ENCODE measurements at places on chromosomes 11 and 22.

DNA sequence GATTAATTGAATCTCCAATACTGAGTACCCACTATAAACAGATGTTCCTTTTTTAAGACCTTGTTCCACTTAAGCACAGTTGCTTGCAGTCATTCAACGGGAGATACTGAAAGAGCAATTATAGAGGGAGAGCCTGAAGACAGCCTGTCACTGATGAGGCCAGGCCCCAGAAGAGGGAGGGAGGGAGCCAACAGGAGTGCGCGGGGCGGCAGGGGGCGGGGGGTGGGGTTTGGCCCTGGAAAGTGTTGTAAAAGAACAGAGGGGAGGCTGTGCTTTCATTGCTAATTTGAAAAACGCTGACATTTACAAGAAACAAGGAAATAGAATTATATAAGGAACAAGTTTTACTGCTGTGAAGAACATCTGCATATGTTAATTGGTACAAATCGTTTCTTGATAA lies 53.1 kb downstream of the MAP6 start:
- no peak for DNase-seq

GRCh38 chr22:30216710-30217109 lies 29.8 kb downstream of the LIF start:
- DNase-seq = no peak

DNA sequence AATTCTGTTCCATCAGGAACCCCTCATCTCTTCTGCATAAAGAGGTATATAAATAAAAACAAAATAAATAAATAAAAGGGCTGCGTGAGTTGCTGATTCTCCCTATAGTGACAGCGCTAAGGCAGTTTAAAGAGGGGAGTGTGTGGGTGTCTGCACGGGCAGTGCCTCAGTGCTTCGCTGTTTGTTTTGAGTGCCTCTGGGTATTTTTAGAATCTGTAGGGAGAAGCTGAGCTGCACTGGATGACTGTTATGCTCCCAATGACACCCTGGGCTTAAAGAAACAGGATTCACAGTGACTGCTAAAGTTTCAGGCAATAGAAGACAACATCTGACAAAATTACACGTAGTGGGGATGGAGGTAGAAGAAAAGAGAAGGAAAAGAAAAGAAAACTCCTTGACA lies 38.8 kb downstream of the SLC1A2 start:
- DNase-seq = no peak

DNA sequence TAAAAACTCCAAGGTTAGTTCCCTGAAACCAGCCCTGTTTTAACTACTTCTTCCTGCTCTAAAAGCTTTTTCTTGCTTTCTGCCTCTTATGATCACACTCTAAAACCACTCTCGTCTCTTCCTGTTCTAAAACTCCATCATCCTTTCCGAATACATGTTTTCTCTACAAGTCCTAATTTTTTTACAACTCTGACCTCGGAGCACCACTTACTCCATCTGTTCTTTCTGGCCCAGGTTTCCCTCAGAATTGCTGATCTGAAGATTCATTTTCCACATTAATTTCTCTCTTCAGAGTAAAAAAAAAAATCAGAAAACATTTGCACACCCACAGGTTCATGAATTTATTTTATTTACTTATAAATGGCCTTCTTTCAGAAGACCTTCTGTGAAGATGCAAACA lies 265.7 kb upstream of the CADM1 start:
- DNase-seq = no peak

DNA sequence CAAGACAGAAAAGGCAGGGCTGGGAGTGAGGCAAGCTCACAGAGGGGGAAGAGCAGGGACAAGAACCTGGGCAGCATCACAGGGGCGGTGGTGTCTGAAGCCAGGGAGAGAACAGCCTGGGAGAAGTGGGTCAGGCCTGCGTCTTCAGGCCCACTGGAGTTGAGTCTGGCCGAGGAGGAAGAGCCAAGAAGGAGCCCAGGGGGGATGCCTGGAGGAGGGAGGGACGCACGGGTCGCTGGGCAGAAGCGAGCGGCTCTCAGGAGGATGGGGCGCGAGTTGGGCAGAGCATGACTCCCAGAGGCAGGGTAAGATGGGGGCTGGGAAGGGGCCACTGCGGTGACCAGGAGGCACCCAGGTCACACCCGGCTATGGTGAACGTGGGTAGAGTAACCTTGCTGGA lies 18.5 kb downstream of the LRFN4 start:
- DNase-seq = no peak

- DNase-seq = no peak
These were observed 71.0 kb downstream of the CYP2R1 start for GRCh38 chr11:14821031-14821430.

DNA sequence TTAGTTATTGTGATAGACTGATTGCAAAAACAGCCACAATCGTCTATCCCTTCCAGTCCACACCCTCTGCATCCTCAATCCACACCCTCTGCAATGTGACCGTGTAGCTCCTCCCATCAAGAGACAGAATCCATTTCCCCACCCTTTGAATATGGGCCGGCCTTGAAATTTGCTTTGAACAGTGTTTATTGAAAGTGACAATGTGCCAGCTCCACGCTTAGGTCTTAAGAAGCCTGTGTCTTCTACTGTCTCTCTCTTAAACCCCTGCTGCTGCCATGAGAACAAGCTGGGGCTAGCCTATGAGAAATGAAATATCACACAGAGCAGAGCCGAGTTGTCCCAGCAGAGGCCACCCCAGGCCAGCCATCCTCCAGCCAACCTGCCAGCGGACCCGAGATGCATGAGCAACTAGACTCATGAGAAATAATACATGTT lies 22.3 kb upstream of the MICAL2 start:
- DNase-seq = no peak

- no peak for DNase-seq
These were observed 103.5 kb downstream of the DDX10 start for GRCh38 chr11:108768370-108768769.

GRCh38 chr11:69280994-69281393 lies 13.0 kb upstream of the MYEOV start:
- peak; percentile 57 for DNase-seq

- DNase-seq = no peak
These were observed 12.8 kb downstream of the DGCR2 start for GRCh38 chr22:19109198-19110063.

DNA sequence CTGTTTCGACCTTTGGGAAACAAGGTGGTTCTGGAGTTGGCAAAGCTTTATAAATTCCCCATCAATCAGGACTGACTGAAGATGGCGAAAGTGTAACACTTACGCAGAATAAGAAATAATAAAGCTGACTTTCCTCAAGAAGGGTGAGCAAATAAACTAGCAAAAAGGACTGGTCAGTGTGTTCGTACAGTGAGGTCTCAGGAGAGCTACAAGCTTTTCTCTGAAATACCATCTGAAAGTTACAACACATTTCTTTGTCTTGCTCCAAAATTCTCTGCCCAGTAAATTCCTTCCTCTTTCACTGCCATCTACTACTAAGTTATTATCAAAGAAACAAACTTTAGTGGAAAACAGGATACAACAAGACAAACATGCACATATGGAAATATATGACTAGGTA lies 13.4 kb downstream of the PITPNB start:
- no peak for DNase-seq

- no peak for DNase-seq
These were observed 30.3 kb downstream of the CHEK2 start for GRCh38 chr22:28711341-28711740.

- DNase-seq = no peak
These were observed 18.4 kb upstream of the FTH1 start for GRCh38 chr11:61985869-61986268.

DNA sequence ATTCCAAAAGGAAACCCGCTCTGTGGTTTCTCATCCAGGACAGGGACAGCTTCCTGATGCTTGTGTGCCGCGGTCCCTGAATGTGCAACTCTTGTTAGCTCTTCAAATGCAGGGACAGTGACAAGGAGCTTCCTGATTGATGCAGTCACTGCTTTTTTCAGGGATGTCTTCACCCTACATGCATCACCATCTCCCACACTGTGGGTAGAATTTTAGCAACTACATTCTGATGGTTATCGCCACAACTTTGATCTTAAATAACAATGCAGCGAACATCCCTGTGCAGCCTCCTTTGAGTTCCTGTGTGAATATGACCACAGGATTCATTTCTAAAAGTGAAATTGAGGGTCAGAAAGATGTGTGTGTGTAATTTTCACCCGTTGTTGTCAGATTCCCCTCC lies 115.0 kb downstream of the GGTLC2 start:
- no peak for DNase-seq

- no peak for DNase-seq
These were observed 12.8 kb downstream of the KCNC1 start for GRCh38 chr11:17747131-17747955.

- DNase-seq = no peak
These were observed 36.4 kb downstream of the PACSIN2 start for GRCh38 chr22:42978453-42979103.

- no peak for DNase-seq
These were observed 53.3 kb upstream of the SYN3 start for GRCh38 chr22:33111491-33111890.

All from endodermal cell (in vitro differentiated cells).